ENCODE measurements at places on chromosomes 7 and 10.
A peak's percentile ranks its signal among the peaks of the same experiment; 100 is the strongest.

DNA sequence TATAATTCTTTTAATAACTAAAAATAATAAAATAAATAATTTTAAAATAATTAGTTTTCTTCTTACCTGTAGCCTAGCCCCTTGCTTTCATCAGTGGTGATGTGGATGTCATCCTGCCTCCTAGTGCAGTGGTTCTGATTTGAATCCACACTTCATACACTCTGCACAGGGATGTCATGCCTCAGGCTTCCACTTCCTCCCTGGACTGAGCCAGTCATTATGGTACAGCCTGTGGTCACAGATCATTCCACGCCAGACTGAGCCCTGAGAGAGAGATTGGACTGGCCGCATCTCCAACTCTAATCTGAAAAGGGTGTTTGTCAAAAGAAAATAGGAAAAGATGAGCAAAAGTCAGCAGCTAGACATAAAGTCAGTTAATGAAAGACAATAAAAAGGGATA is 436.2 kb upstream of the IGFBP3 start:
- H3K27me3 ChIP-seq: no peaks in the 10 kb centered on the region
- H3K4me1 ChIP-seq: no peaks in the 10 kb centered on the region
- H3K4me3 ChIP-seq: no peak overlapping the region
- DNase-seq: no peak
- no peak overlapping the region for H3K27ac ChIP-seq
- no peaks in the 10 kb centered on the region for H3K36me3 ChIP-seq

GRCh38 chr10:73850863-73851461 is 23.4 kb downstream of the CAMK2G start:
- peak; percentile 93 for DNase-seq
- H3K4me3 ChIP-seq: no peak overlapping the region
- H3K27ac ChIP-seq: peak overlapping the region; percentile 94
- H3K27me3 ChIP-seq: no peaks in the 10 kb centered on the region
- H3K36me3 ChIP-seq: no peaks in the 10 kb centered on the region

GRCh38 chr10:101965075-101965765 is 90.8 kb downstream of the ARMH3 start:
- no peak overlapping the region for H3K4me3 ChIP-seq
- DNase-seq: no peak
- H3K27me3 ChIP-seq: no peaks in the 10 kb centered on the region
- no peaks in the 10 kb centered on the region for H3K36me3 ChIP-seq
- H3K27ac ChIP-seq: no peak overlapping the region

GRCh38 chr10:19200211-19200610 is 151.6 kb downstream of the MALRD1 start:
- no peak for DNase-seq
- H3K4me1 ChIP-seq: no peaks in the 10 kb centered on the region
- H3K36me3 ChIP-seq: no peaks in the 10 kb centered on the region
- H3K27me3 ChIP-seq: no peaks in the 10 kb centered on the region
- H3K27ac ChIP-seq: no peak overlapping the region

GRCh38 chr10:132319853-132320653 is 11.9 kb upstream of the LRRC27 start:
- H3K27ac ChIP-seq: no peak overlapping the region
- H3K36me3 ChIP-seq: no peaks in the 10 kb centered on the region
- H3K4me1 ChIP-seq: no peaks in the 10 kb centered on the region
- no peak overlapping the region for H3K4me3 ChIP-seq
- no peaks in the 10 kb centered on the region for H3K27me3 ChIP-seq
- DNase-seq: no peak

GRCh38 chr7:114439581-114439980 is 25.0 kb downstream of the FOXP2 start:
- no peak overlapping the region for H3K27ac ChIP-seq
- H3K4me1 ChIP-seq: no peaks in the 10 kb centered on the region
- no peaks in the 10 kb centered on the region for H3K36me3 ChIP-seq

DNA sequence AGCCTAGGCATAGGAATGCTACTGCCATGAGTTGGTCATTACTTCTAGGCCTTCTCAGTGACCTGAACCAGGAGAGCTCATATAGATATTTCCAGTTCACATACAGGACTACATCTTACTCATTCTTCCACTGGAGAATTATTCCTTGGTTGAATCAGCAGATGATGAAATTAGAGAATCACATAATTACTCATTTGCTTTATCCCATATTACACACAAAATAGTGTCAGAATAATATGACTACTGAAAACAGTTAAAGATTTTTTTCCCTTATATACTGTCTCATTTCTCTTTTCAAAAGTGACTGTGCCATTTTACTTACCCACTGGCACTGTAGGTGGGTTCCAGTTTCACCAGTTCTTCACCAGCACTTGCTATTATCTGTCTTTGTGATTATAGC is 18.5 kb downstream of the BMS1 start:
- H3K27me3 ChIP-seq: no peaks in the 10 kb centered on the region
- no peak for DNase-seq
- no peak overlapping the region for H3K27ac ChIP-seq
- H3K36me3 ChIP-seq: no peaks in the 10 kb centered on the region

GRCh38 chr10:18100669-18101068 is 39.6 kb upstream of the CACNB2 start:
- no peak overlapping the region for H3K27ac ChIP-seq
- H3K36me3 ChIP-seq: no peaks in the 10 kb centered on the region
- no peaks in the 10 kb centered on the region for H3K27me3 ChIP-seq
- no peak overlapping the region for H3K4me3 ChIP-seq
- no peaks in the 10 kb centered on the region for H3K4me1 ChIP-seq
- DNase-seq: no peak

All from uterus (tissue), 4 donors.